ENCODE measurements at places on chromosomes 4 and X.

- DNase-seq, result no peak
Measured at GRCh38 chr4:24890561-24891126, 22.2 kb downstream of the CCDC149 start.

DNA sequence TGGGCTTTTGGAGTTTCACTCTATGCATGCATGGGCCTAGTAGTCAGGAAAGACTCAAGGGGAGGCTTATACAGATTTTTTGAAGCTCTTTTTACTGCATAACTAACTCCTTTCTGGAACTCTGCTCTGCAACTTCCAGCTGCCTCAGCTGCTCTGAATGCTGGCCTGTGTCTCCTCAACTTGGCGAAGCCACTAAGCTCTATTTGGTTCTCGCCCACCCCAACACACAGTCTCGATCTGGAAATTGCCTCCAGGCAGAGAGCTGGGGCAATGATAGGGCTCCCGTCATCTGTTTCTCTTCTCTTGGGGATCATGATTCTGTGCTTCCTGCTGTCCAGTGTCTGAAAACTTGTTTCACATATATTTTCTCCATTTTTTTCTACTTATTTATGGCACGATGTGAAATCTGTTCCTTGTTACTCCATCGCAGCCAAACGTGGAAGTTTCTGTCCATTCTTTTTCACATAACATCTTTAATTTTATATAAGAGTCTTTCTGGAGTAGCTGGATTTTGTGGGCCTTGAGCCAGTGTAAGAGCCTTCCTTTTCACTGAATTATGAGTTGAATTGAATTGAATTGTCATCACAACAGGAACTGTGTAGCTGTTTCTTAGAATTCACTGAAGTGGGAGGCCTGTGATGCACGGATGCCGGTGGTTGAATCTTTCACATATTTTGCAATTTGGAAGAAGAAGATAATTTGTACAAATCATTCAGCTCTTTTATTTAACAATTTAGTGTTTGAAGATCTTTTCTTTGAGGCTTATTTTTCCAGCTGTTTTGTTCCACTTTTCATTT is 9.0 kb downstream of the ZNF275 start:
- no peak for DNase-seq

DNA sequence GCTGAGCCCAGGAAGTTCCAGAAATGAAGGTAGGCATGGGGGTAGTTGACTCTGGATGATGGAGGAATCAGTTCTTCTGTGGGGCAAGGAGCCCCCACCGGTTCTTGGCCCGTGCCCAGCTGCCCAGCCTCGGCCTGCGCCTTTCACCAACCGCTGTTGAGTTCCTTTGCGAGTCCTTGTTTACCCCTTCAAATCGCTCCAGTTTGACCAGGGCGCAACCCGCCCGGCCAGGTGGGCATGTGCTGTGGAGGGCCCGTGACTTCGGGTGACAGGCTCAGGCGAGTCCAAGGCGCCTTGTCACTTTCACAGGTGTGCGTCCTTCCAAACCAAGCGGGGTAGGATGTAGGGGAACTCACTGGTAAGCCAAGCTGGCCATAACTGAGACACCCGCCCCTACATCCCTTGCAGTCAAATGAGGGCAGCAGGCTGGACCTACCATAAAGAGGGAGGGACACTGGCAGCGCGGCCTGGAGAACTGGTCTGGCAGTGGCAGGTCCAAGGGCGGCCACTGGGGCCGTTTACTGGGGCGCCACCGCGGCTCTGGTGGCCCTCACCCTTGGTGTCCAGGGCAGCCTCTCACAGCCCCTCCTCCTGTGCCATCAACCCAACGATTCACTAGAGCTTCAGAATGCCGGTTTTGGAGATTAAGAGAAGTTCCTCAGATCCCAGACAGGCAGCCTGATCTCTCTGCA is 160.3 kb upstream of the ZIC3 start:
- DNase-seq, result no peak

- DNase-seq, result no peak
Measured at GRCh38 chr4:61220556-61220955, 20.4 kb downstream of the ADGRL3 start.

GRCh38 chr4:186699298-186699697 is 24.4 kb downstream of the FAT1 start:
- no peak for DNase-seq

DNA sequence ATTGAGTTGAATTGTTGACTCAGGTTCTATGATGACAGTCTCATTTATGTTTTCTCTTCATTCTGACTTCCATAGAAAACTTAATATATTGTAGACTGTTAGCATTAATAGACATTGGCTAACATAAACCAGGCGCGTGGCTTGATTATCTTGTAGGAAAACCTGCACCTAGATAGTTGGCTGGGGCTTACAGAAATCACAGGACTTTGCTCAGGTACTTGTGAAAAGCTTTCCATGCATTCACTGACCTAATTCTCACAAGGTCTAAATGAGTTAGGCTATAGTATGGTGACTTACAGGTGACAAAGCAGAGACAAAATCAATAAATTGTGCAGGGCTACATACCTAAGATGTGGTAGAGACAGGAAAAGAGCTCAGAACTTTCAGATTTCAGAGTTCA is 212.8 kb downstream of the GPAT3 start:
- DNase-seq, result no peak

DNA sequence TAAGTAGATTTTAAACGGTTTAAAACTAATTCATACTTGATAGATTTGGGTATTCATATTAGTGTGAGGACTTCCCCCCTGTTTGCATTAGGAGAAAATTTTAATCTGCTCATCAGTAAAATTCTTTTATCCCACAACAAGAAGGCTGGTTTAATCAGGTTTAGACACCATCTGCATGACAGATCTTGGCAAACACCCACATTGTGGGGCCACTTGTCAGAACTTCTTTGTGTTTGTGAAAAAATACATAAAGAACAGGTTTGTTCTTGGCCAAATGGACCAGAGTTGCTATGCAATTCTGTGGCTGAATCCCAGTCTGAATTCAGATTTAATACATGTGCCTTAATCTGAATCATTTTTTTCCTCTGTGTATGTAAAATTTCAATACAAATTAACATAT is 121.1 kb downstream of the REPS2 start:
- no peak for DNase-seq

DNA sequence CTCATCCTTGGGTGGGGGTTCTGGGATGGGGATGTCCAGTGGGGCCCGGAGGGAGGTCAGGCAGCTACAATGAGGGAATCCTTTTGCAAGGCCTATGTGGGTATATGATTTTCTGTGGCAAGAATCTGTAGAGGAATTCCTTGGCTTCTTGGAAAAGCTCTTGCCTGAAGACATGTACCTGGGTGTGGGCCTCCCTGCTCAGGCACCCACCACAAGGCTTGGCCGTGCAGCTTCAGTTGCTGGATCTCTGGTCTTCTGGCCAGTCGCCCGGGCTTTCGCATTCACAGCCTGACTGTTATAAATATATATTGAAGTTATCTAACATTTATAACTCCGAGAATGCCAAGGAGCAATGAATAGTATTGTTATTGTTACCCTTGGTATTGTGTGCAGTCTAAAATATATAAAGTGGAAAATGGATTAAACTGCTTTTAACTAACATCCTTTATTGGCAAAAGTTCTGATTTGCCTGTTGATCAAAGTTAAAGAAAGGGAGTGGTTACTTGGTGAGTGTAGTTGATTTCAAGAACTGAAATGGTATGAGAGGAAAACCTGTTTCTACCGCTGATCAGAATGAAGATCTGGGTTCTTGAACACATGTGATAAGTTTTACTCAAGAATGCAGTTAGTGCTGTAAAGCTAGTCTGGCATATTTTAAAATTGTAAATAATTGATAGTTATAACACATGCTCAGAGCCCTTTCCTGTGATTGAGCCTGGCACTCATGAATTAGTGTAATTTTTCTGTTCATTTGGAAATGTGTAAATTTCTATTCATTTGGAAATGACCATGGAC is 36.0 kb downstream of the PTTG2 start:
- no peak for DNase-seq

DNA sequence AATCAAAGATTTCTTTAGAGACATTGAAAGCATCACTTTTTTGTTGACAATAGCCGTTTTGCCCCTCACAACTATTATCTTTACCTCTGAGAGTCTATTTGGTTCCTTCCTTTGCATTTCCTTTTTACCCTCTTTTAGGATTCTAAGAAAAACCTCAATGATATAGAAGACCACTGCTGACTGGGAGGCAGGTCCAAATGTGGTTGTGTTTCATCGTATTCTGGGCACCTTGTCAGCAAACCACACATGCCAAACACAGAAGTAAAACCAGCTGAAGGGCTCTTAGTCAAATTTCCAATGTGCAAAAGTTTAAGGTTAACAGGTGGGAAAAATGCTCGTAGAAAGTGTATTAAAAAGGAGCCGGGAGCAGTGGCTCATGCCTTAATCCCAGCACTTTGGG is 5.1 kb upstream of the PRMT9 start:
- no peak for DNase-seq

DNA sequence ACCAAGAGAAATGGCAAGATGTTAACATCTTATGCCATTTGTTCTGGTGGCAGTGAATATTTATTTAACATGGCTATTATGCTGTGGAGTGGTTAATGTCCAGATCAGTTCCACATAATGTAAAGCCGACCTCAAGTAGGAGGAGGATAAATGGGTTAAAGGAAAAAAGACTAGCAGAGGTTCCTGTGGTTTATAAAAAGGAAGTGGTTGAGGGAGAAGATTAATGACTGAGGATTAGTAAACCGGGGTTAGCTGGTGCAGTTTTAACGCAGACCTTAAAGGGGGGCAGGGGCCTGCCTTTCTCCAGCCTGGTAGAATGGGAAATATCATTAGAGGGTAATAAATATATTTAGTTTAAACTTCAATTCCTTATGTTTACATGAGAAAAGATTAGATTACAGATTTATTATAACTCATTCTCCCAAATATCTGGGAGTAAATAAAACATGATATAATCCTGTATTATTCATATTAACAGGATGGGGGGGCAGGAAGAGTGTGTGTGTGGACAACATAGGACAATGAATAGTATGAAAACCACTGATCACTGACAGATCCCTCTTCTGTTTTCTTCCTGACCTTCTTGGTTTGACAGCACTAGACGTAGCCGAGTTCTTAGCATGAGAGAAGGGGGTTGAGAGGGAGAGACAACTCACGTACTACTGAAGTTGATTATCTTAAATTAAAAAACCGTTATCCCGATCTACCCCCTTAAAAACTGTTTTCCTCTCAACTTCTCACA is 124.1 kb upstream of the LIMCH1 start:
- DNase-seq, result no peak

DNA sequence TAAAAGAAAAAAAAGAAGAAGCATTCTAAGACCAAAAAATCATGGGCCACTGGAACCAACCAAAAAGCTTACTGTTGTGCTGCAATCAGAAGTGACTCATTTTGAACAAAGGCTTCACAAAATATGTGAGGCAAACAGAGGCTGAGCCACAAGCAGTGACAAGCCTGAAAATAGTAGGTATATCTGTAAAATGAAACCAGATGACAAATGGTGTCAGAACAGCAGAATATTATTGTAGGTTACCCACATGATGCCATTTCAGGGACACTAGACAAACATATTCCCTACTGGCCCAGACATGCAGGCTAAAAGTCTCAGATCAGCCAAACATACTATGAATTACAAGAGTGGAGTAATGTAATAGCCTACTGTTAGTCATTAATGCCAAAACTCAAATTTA is 1301.8 kb upstream of the DIAPH2 start:
- no peak for DNase-seq

DNA sequence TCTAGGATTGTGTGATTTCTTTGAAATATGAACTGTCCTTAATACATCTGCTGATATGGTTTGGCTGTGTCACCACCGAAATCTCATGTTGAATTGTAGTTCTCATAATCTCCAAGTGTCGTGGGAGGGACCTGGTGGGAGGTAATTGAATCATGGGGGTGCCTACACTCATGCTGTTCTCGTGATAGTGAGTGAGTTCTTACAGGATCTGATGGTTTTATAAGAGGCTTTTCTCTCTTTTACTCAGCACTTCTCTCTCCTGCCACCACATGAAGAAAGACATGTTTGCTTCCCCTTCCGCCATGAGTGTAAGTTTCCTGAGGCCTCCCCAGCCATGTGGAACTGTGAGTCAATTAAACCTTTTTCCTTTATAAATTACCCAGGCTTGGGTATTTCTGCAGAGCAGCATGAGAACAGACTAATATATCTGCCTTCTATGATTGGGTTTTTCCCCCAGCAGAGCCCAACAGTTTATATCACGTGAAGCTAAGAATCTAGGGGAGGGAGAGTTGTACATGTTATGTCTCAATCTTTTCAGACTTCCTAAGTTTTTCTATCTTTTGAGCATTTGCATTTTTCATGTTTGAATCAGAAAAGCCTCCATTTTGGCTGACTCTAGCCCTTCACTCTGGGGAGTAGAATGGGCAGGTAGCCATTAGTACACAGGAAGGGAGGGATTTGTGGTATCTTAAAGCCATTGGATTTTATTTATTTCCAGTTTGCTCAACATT is 58.9 kb downstream of the PLAC1 start:
- no peak for DNase-seq

DNA sequence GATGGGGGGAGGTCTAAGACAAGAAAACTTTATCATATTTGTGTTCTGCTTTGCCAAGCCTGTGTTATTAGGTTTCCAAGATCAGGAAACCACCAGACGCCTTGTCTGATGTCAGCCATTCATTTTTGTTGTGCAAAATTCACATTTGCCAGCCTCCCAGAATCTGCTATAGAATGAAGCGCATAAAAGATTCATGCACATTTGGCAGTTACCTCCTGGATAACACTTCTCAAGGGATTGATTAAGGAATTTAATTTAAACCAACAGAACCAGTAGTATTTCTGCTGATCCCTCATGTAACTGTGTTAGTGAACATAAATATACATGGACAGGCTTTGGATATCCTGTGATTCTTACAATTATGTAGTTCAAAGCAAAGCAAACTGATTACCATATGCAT is 187.9 kb downstream of the COMMD8 start:
- DNase-seq, result no peak
